ENCODE measurements at places on chromosomes 2 and 18.

DNA sequence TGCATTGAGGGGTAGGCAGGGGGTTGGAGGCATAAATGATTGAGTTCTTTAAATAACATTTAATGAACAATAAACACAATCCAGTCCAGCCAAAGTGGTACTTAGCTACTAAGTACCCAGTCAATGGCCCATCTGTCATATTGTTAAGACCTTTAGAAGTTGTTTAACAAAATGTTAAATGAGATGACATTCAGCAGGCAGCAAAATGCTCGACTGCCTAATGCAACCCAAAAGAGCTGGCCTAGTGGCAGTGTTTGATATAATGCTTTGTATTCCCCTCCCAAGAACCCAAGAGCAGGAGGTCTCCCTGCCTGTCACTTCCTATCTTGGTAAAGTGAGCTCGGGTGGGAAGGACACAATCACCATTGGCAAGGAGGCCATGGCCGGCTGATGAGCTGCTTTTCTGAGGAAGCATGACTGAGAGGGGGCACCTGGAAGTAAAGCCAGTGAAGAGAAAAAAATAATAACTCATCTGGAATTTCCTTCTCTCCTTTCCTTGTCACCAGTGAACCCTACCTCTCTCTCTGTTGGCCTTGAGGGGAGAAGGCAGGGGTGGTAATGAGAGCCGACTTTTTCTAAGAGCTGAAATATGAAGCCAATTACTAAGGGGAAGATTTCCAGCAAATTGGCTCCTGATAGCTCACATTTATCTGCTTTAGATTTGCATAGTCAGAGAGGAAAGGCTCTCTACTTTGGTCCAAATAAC lies 140.6 kb downstream of the C1D start:
- DNase-seq, result no peak

GRCh38 chr2:64873472-64873924 lies 115.7 kb upstream of the SLC1A4 start:
- no peak for DNase-seq

DNA sequence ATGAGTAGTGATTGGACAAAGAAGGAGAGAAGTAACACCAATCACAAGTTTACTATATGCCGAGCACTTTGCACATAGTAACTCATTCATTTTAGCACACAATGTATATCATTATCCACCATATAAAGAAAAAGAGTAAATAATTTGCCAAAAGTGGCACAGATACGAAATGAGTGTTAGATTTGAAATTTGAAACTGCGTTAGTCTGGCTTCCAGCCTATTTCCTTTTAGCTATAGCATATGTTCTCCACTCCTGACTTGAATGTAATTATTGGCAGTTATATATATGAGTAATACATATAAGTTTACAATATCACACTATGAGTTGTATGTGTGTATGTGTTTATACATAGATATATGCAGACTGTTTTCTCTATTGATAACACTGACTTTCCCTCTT lies 98.6 kb downstream of the NOL4 start:
- DNase-seq, result no peak

DNA sequence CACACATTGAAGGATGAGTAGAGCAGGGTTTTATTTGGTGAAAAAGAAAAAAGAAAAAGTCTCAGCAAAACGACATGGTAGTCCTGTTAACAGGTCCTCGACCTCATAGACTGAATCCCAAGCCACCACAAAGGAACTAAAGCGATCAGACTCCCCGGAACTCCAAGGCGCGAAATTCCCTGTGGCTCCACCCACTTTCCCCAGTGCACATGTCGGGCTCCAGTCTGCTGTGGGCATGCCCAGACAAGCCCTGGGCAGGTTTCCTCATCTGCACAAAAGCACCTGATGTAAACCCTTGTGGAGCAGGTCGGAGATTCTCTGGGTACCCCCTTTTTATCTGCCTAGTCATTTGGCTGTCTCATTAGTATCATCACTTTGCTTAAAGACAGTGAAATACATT lies 170.7 kb upstream of the FSIP2 start:
- no peak for DNase-seq
